ENCODE measurements at places on chromosomes 5 and 9.

DNA sequence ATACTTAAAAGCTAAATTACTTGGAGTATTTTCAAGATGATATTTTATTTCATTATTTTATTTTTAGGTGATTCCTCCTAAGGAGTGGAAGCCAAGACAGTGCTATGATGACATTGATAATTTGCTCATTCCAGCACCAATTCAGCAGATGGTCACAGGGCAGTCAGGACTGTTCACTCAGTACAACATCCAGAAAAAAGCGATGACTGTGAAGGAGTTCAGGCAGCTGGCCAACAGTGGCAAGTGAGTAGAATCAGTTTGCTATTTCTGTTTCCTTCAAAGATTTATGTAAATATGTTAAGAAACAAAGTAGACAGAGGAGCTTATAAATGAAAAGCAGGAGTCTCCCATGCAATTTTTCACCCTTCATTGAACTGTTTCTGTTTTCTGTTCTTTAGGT, 47.8 kb downstream of the KDM4C start:
- no peak for DNase-seq

DNA sequence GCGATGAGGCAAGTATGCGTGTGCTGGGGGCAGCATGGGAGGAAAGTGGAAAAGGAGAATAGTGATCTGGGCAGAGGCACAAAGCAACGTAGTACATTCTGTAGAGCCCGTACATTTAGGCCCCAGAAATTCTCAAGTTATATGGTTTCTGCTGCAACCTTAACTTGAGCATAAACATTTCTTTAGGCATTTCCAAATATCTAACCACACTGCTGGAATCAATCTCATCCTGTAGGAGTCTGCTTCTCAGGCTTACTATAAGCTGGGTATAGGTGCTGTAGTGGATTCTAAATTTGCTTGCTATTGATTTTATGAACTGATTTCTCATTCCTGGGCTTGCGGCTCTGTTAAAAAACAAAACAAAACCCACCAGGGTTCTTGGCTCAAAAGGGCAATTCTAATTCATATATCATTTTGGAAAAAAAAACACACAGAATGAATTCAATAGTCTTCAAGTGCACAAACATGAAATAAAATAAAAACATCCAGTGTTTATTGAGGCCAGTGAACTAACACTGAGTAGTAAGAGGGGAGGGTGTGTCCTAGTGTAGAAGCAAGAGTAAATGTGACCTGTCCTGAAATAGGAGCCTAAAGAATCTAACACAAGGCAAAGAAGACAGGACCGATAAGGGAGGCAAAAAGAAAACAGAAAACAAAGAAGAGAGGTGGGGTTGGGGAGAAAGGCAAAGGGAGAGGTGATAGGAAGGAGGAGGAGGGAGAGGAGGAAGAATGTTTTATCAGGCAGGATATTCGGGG, 145.5 kb upstream of the LHFPL2 start:
- no peak for DNase-seq

- DNase-seq: no peak
These were observed 10.0 kb upstream of the CRB2 start for GRCh38 chr9:123346026-123346425.

- DNase-seq: no peak
These were observed 48.8 kb downstream of the POC5 start for GRCh38 chr5:75668445-75668844.

GRCh38 chr5:160369990-160370712, at the start of gene C1QTNF2:
Gene C1QTNF2, minus strand, starts transcription at chr5:160370626. Its CDS starts 15,615 bp downstream, at chr5:160355011.
- DNase-seq: no peak

DNA sequence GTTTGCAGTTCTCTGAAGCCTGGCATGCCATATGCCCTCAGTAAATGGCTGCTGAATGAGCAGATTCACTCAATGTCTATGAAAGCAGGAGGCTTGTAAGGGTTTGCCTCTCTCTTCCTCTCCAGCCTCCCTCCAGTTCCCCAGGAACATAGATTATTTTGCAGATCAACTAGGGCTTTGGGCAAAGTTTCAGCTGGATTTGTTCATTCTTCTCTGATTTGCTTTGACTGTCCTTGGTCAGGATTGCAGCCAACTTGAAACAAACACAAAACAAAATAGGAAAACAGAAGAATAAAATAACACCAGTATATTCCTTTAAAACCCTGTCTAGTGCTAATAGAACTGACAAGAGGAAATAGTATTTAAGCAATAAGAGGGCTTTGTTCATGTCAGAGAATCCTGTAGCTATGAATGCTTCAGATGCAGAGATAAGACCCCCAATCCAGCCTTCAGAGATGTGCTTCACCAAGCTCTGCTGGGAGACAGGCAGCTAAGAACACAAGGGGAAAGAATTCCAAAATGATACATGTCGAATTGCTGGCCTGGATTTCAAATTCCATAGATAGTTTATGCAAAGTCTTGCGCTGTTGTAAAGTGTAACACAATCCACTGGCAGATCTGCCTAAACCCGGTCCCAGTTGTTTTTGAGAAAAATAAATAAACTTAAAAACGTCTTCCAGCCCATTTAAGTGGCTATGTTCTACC, 174.3 kb downstream of the PAPPA start:
- no peak for DNase-seq

- DNase-seq: no peak
These were observed 77.7 kb upstream of the SNX2 start for GRCh38 chr5:122697191-122697590.

DNA sequence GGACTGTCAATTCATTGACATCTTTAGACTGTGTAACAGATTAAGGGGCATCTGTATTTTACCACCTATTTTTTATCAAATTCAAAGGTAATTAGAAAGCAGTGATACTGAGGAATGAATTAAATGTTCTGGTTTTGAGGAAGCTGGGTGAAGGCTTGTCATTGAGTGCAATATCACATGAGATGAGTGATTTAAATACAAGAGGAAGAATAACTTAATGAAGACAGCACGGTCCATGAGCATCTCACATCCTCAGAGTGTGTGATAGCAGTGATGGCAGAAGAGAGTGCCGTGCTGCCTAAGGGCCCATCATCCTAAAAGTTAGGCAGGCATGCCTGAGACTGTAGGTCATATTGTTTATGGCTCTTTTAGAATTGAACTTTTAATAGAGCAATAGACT, 263.3 kb downstream of the MAST4 start:
- DNase-seq: no peak

DNA sequence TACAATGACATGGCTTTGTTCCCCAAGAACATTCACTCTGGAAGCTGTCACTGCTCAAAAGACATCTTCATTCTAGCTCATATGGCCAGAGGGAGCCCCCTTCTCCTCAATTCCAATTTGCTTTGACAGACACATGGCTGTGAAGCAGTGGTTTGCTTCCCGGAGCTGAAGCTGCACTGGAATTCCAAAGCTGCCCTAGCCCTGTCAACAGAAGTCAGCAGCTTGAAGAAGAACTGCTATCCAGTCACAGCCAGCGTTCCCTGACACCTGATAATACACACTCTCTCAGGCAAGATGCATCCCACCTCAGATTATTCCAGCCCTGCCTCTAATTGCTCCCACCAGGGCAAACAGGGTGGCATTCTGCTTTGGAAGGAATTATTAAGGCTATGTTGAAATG, 93.7 kb downstream of the SEMA5A start:
- no peak for DNase-seq

GRCh38 chr9:111451570-111451969, 32.6 kb downstream of the ECPAS start:
- no peak for DNase-seq

DNA sequence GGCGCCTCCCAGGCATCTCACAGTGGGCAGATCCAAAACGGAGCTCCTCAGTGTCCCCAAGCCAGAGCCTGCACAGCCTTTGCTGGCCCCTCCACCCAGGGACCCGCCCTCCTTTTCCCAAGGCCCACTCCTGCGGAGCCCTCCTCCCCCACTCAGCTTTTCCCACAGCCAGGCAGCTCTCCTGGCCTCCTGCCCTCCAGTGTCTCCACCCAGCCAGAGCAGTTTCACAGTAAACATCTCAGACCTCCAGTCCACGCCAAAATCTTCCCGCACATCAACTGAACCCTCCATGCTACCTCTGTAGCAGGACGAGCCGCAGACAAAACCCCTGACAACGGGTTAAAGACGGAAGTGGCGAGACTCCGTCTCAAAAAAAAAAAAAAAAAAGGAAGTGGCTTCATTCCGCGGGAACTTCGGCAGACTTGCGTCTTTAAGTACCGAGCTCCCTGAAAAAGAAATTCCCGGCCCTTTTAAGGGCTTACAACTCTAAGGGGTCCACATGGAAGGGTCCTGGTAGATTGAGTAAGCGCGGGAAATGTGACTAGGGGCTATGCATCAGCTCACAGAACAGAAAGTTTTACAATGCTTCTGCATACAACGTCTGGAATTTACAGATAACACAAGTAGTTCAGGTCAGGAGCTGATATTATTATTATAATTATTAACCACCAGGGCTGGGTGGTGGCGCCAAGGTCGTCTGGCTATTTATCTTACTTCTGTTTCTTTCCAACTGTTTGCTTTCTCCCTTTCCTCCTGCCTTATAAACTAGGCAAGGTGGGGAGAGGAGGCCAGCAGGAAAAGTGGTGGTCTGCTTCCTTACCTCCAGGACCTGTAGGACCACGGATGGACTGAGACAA, 11.4 kb upstream of the GRIN1 start:
- peak; percentile 62 for DNase-seq

DNA sequence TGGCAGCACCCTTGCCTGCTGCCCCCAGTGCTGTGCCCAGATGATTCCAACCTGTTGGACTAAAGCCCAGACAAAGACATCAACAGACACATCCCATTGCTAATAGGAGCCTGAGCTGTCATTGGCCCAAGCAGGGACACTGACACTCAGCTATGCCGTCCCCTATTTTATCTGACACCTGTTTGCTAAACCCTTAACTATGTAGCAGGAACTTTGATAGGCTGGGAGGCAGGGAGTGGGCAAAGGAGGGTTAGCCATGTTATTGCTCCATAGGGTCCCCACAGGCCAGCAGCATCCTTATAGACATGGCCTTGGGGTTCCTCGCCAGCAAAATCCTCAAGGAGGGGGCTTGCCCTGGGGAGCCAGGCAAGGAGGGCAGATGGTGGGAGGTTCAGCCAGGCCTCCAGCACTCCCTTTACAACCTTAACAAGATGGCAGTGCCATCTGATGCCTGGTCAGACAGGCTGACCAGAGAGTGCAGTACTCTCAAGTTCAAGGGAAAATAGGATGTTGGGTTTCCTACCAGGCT, 50.4 kb upstream of the CDKN2AIPNL start:
- no peak for DNase-seq

- DNase-seq: peak; percentile 76
These were observed 18.2 kb downstream of the S100Z start for GRCh38 chr5:76867827-76868693.

DNA sequence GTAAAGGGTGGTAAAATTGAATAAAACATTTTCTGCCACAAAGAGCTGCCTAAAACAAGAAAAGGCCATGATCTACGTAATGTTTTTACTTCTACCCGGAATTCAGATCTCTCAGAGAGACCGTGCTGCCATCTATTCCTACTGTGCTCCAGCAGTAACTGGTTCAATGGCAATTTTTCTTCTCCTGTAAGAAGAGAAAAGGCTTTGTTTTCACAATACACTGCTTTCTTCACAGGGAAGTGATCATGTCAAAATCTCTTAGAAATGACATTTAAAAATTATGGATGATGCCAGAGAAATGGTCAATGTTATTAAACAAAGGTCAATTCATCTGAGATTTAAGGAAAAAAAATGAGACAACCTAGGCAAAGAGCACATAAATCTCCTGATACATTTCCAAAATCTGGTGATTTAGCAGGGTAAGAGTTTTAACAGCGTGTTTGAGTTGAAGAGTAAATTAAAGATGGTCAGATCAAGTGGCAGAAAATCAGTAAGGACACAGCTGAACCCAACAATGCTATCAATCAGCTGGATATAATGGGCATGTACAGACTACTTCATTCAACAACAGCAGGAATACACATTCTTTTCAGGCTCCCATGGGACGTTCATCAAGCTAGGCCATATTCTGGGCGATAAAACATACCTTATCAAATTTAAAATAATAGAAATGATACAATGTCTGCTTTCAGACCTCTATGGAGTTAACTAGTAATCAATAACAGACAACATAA, 523.1 kb downstream of the CHSY3 start:
- no peak for DNase-seq

- no peak for DNase-seq
These were observed 566.2 kb upstream of the WWC1 start for GRCh38 chr5:167725264-167725663.

DNA sequence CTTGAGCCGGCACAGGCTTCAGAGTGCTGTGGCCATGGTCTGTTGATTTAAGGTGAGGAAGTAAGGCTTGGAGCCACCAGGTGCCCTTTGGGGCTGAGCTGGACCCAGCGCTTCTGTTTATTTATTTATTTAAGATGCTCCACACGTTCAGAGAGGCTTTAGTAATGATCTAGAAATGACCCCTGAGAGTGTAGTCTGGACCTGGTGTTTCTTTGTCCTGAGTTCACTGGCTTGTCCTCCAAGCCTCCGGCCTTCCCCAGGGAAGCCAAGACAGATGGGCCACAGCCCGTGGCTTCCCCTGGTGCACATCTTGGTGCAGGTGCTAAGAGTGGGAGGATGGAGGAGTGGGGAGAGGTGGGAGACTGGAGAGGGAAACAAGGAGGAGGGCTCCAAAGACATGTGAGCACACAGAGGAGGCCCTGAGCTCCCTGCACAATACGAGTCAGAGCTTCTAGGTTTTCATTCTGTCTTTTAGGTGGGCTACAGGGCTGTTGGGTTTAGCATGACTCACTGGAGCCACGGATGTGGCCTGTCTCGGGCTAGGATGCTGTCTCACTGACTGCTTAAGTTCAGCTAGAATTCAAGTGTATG, 56.9 kb downstream of the AHRR start:
- peak; percentile 16 for DNase-seq

DNA sequence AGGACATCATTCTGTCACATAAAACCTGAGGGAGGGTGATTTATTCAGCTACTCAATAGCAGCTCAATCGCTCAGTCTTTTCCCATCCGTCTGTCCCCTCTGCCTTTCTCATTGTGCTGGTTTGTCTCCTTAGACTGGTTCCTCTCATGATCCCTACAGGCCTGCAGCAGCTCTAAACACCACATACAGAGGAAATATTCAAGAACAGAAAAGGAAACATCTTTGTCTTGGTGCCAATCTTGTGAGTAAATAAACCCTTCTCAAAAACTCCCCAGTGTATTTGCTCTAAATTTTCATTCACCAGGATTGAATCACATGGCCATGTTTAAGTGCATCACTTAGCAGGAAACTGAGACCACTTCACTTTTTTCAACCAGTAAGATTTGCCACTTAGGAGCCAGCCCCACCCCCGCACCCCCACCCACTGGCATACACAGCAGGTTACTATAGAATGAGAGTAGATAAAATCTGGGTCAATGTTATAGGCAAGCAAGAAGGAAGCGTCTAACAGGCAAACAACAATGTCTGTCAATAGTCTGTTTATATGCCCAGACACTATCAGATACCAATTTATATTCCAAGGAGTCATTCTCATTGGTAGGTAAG, 895.5 kb upstream of the DMAC1 start:
- DNase-seq: no peak

- DNase-seq: no peak
These were observed 1034.4 kb downstream of the CDH9 start for GRCh38 chr5:26003966-26004365.

DNA sequence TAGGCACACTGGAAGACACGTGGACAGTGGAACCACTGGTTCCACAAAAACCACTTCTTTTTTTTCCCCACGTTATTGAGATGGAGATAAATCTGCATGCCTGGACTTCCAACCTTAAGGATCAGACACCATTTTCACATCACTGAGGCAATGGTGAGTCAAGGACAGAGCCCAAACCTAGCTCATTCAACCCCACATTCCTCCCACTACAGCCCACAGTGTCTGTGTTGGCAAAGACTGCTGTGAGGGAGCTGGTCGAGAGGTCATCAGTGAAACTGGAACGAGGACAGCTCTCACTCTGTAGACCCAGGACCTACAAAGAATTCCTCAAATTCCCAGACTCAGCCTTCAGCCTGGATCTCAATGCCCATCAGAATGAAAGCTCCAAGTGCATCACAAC, 74.8 kb downstream of the ABCA1 start:
- DNase-seq: no peak

- no peak for DNase-seq
These were observed 4.8 kb downstream of the NKD2 start for GRCh38 chr5:1013238-1013947.

Measured in liver (tissue), 10 donors.